ENCODE measurements at places on chromosomes 1 and 21.

DNA sequence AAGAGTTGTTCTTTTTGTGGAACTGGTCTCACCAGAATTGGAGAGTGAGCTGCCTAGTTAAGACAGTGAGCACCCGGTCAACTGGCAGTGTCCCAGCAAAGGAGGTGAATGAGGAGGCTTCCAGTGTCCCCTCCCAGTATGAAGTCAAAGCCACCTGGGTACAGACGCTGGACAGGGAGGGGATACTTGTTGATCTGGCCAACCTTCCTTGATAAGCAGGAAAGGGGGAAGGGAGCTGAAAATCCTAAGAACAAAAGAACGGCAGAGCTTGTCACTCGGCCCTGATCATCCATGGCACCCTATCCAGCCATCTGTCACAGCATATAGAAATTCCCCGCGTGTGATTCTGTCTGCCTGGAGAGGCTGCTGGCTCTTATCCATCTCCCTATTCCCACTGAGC is 91.5 kb downstream of the SSBP3 start:
- ATAC-seq: no peak

DNA sequence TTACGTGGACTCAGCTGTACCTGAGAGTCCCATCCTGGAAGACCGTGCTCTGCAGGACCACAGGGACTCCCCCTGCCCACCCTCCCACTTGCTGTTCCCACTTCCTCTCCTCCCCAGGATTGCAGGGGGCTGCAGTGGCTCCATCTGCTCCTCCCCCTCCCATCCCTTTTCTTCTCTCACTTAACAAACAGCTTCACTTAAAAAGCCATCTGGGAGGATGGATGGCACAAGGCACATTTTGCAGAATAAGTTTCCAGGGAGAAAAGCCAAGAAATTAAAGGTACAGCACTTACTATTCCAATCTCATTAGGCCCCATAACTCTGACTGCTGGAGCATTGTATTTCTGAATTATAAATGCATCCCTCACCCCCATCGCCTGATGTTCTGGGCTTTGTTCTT is 458.7 kb downstream of the PTPRU start:
- no peak for ATAC-seq

- no peak for ATAC-seq
Measured at GRCh38 chr1:5678759-5679158, 313.5 kb downstream of the NPHP4 start.

GRCh38 chr21:34279883-34280282 is 83.9 kb upstream of the KCNE2 start:
- ATAC-seq: no peak

- ATAC-seq: no peak
Measured at GRCh38 chr1:182332261-182333060, 59.1 kb downstream of the GLUL start.

DNA sequence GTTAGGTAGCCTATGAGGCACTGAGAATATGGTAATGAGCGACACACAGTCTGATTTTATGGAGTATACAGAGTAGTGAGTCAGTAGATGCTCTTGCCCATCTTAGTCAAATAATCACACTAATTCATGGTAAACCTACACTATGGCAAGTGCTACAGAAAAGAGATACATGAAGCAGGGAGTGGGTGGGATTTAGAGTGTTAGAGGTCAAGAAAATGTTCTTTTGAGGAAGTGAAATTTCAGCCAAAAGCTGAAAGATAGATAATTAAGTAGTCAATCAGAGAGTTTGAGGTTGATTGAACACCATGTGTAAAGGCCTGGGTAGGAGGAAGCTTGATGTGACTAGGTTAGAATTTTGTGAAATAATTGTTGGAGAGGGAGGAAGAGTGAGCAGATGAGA is 14.7 kb downstream of the MDM4 start:
- ATAC-seq: no peak

DNA sequence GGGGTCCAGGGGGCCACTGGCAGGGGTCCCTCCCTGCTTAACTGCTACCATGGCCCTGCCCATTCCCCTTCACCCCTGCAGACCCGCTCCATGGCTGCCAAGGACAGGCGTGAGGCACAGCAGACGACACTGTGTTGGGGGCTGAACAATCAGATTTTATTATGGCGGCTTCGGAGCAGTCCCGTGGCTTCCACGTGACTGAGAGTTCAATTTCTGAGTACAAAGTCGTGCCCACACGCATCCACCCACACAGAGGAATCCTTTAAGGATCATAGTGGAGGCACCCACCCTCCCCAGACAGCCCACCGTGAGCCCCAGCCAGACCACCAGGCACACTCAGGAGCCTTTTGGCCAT is 1.5 kb downstream of the HES5 start:
- no peak for ATAC-seq
